A549 treated with AZD2906 at 1 μM for 4 hours (cell line): ENCODE measurements at places on chromosomes 4 and X. TPM values are rescaled to one million over a fixed set of nuclear protein-coding genes. Genes with fewer than 3 reads are reported as not detected.

PCYT1B gene
- total RNA-seq = 0.02 to 0.08 TPM (median 0.02 TPM) in 5 replicates

GPRASP2 gene
- 4.7 to 8.5 TPM (median 5.7 TPM) in 5 replicates for total RNA-seq

SLC34A2 gene
- 0.03 to 0.11 TPM (median 0.07 TPM) in 3 of 5 replicates, not detected in the others for total RNA-seq

GLRB gene
- 0.51 to 1.00 TPM (median 0.63 TPM) in 5 replicates for total RNA-seq

TIMM17B gene
- 84.3 to 117 TPM (median 106 TPM) in 5 replicates for total RNA-seq

ANKRD50 gene
- total RNA-seq = 3.8 to 6.5 TPM (median 4.9 TPM) in 5 replicates

RASGEF1B gene
- 0.03 to 0.06 TPM in 2 of 5 replicates, not detected in the others for total RNA-seq

UCP1 gene
- total RNA-seq = 0.03 to 0.14 TPM (median 0.05 TPM) in 4 of 5 replicates, not detected in the other

SRPK3 gene
- 0.03 to 0.11 TPM (median 0.06 TPM) in 3 of 5 replicates, not detected in the others for total RNA-seq

MND1 gene
- total RNA-seq = 11.6 to 16.9 TPM (median 13.3 TPM) in 5 replicates

CTBP1 gene
- total RNA-seq = 77.6 to 84.1 TPM (median 81.2 TPM) in 5 replicates

EPGN gene
- total RNA-seq = not detected in 5 replicates

USP17L10 gene
- total RNA-seq = not detected in 5 replicates

MID1IP1 gene
- 25.9 to 35.6 TPM (median 33.5 TPM) in 5 replicates for total RNA-seq

SH2D1A gene
- total RNA-seq = not detected in 5 replicates

UGT2B11 gene
- 0.09 to 0.15 TPM (median 0.10 TPM) in 5 replicates for total RNA-seq

USP17L17 gene
- not detected in 5 replicates for total RNA-seq
